Activated CD4-positive, alpha-beta T cell treated with anti-CD3 and anti-CD28 coated beads for 4 hours (primary cell): ENCODE measurements at places on chromosomes 13 and 19.

- DNase-seq, result no peak
These were observed 18.2 kb upstream of the MEIS3 start for GRCh38 chr19:47437500-47437899.

GRCh38 chr13:45411631-45412030 is 6.5 kb downstream of the SLC25A30 start:
- DNase-seq, result no peak

DNA sequence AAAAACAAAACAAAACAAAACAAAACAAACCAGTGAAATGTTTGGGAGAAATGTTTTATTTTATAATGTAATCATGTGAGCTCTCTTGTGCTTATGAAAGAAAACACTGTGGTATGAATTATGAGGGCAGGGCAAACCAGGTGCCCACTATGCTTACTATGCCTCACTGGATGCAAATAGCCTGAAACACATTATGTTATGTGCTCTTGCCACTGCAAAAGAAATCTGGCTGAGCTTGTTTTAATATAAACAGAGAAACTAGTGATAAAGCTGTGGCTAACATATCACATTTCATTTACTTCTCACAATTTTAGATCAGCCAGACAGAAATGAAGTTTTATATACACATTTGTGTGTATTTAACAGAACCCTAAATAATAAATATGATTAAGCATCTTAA is 8.7 kb upstream of the NBEA start:
- DNase-seq, result no peak

GRCh38 chr19:51417810-51418157 is 342 bp upstream of the SIGLEC10 start:
- no peak for DNase-seq

DNA sequence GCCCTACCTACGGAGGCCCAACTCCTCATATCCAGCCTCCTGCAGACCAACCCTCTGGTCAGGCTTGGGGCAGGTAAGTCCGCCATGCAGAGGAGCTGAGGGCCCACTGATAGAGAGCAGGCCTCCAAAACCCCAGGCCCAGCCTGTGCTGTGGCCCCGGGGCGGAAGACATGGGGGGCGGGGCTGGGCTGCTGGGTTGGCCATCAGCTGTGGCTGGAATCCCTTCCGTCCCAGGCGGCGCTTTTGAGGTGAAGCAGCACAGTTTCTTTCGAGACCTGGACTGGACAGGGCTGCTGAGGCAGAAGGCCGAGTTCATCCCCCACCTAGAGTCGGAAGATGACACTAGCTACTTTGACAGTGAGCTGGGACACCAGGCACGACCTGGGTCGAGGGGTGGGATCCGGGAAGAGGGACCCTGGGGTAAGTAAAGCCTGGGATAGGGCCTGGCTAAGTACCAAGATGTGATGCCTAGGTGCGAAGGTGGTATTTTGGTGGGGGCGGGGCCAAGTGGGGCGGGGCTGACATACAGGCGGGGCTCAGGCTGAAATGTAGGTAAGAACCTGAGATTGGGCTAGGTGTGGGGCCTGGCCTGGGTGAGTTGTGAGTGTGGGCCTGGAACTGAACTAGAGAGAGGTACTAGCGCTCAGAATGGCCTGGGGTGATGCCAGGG is 15.4 kb downstream of the DNASE2 start:
- DNase-seq, result no peak

DNA sequence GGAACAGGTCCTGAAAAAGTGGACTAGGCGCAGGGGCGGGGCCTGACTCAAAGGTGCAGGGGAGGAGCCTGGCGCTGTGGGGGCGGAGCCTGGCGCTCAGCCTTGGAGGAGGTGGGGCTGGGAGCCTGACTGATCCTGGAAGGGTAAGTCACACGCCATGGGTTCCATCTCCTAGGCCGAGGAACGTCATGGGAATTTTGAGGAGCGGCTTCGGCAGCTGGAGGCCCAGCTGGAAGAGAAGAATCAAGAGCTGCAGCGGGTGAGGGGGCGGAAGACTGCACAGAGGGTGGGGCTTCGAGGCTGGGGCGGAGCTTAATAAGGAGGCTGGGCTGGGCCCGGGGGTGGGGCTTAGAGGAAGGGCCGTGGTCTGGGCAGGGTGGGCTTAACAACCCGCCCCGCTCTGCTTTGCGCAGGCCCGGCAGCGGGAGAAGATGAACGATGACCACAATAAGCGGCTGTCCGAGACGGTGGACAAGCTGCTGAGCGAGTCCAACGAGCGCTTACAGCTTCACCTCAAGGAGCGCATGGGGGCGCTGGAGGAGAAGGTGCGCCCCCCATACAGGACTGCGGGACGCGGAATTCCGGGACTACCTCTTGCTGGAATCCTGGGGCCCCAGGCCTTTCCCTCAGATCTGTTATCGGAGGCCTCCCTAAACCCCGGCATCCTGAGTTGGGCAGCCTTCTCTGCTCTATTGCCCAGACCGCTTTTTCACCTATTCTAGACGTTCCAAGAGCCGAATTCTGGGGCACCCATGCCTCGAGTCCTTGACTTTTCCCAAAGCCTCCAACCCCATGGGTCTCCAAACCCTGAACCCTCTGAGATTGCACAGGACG is 14.5 kb downstream of the PPFIA3 start:
- DNase-seq, result peak; percentile 53

DNA sequence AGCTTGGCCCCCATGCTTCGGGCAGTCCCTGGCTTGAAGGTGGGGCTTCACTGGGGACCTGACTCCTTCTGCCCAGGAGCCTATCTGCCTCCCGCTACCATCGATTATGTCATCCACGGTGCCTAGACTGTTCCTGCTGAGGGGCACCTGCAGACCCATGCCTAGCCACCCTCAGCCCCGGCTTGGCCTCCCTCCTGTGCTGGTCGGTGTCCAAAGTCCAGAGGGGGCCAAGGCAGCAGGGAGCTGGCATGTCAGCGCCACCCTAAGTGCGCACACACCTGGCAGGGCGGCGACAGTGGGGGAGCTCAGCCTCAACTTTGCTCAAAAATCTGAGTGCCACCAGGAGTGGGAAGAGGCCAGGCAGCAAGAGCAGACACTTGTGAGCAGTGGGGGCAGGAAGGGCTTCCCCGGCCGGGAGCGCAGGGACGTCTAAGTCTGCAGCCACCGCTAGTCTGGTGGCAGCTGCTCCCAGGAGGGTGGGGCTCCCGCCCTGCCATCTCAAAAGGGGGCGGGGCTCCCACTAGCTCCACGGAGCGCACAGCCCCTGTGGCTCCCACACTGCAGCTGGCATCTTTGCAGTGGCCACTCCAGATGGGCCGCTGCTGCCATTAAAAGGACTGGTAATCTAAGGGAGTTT is 13.5 kb upstream of the URAD start:
- no peak for DNase-seq

DNA sequence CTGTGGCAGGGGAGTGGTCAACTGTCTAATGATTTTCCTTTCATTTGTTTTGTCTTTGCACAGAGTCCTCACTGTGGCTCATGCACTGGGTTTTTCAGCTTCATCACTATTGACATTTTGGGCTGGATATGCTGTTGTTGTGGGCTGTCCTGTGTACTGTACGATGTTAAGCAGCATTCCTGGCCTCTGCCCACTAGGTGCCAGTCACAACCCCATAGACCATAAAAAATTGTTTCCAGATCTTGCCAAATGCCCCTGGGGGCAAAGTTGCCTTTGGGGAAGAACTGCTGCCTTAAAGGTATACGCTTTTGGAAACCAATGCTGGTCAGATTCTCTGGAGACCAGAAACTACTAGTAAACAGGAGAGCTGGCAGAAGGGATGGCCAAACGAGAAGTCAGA is 310.4 kb downstream of the SPRY2 start:
- no peak for DNase-seq

- no peak for DNase-seq
These were observed 278.4 kb upstream of the DACH1 start for GRCh38 chr13:72145383-72145782.

DNA sequence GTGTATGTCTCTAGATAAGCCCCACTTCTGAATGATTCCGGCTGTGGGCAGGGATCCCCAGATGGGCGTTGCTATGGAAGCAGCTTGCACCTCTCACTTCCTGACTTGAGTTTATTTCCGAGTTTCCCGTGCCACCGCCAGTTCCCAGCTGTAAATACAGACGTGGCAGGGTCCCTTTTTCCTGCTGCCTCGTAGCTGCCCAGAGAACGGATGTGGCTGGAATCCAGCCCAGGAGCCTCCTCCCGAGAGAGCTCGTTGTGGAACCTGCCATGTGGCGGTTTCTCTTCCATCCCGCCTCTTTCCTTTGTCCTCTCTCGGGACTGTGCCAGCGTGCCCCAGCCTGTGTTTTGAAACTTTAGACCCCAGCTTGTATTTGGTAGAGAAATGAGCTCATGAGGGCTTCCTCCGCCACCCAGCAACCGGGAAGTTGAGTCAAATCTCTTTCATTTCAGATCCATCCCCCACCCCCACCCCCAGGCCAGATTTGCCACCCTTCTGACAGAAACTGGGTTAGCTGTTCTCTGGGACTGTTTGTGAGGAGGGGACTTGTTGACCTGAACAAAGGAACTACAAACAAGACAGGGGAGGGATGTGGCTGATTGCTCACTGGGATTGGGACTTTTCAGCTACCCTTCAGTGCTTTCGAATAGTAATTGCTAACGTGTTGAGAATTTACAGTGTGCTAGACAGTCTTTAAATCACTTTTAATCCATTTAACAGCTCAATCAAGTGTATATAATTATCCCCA is 96.6 kb downstream of the SIPA1L3 start:
- DNase-seq, result no peak

GRCh38 chr19:1118999-1119398 is 15.2 kb downstream of the GPX4 start:
- DNase-seq, result no peak

DNA sequence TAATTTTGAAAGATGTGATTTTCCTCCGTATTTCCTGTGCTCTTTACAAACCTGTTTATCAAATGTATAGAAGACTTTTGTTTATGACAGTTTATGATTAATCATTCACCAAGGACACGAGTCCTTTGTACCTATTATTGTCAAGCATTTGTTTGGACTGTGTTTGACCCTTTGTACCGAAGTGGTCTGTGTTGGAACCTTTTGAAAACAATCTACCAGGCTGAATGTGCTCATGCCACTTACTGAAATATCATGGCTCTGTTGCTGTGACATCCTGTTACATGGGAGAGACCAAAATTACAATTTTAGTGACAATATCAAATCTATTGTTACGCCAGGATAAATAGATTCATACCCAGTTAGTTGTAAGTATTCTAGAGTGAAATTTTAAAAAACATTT is 193.6 kb downstream of the IRS2 start:
- DNase-seq, result no peak

DNA sequence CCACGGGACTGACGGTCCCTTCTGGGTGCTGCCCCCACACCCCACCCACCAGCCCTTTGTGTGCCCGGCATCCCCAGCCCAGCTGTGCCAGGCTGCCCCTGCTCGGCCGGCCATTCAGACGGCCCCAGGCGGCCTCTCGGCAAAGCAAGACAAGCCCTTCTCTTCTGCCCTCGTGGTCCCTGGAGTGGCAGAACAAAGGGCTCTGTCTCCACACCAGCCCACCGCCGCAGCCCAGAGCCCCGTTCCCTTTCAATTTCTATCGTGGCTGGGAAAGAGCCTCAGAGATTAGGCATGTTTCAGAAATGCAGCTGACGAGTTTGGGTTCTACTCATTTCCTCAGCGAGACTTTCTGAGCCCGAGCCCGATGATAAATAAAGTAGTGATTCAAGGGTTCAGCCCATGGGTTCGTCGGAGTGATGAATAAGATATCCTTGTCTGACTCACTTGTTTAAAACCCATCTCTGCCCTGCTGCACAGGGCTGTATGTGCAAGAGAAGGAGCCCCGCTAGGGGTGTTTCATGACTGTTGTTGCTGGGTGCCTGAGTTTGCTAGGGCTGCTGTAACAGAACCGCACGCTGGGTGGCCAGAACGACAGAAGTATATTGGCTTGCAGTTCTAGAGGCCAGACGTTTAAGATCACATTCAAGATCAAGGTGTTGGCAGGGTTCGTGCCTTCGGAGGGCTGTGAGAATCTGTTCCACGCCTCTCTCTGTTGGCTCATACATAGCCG is 4.3 kb downstream of the MYO9B start:
- DNase-seq, result peak; percentile 72

GRCh38 chr19:14809272-14810057 is 25.5 kb downstream of the OR7A5 start:
- DNase-seq, result no peak

DNA sequence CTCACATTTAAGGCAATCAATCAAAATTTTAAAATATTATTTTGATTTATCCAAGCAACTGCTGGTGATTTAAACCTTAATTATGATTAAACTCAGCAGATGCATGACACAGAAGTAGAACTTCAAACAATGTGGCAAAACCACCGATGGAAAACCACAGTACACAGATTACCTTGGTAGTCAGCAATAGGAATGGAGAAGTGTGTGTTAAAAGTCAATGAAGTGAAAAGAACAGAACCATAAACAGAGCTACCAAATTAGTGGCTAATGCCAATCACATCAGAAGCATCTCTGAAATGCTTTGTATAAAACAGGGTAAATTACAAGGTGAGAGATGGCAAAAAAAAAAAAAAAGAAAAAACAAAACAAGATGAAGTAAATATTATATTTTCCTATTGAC is 31.2 kb downstream of the KATNAL1 start:
- DNase-seq, result no peak

DNA sequence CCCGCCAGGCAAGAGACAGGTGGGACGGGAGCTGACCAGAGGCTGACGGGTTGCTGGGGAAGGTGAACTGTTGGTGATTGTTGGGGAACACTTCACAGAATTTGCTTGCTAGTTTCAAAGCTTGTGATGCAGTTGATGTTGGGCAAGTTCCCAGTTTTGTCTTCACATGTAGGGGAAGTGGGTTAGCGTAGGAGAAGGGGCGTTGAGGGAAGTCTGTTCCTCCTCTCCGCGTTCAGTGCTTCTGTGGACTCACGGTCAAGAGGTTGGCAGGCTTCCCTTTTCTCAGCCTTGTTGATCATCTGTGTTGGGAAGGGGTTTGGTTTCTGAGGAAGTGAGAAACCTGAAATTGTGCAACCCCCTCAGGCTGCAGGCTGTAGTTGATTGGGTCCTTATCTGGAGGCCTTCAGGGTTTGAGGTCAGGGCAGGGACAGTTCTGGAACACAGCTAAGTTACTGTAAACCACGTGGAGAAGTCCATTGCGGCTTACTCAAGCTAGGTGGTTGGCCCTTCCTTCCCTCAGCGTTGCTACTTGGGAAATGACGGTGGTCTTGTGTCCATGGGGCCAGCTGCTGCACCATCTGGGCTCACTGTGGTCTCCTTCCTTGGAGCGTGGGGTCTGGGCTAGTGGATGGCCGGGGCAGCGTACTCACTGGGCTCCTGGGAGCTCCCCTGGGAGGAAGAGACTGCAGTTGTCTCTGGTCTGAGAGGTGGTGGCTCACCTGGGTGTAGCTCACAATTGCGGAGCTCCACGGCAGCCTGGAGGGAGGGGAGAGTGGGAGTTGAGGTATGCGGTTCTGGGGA is 7.5 kb downstream of the RPS9 start:
- DNase-seq, result peak; percentile 45

- DNase-seq, result no peak
These were observed 36.7 kb downstream of the MBNL2 start for GRCh38 chr13:97258801-97259200.

- DNase-seq, result no peak
These were observed 5.3 kb downstream of the POLR2E start for GRCh38 chr19:1089891-1090290.

- DNase-seq, result no peak
These were observed 14.3 kb upstream of the QTRT1 start for GRCh38 chr19:10686661-10687517.

- DNase-seq, result no peak
These were observed 1703.6 kb upstream of the PRR20A start for GRCh38 chr13:55437162-55437561.
